MG63 (cell line): ENCODE measurements at places on chromosomes 1 and 21. TPM values are rescaled to one million over a fixed set of nuclear protein-coding genes. Genes with fewer than 3 reads are reported as not detected.

DNASE2B gene
- total RNA-seq: not detected in 2 replicates

NPL gene
- 2.3 and 6.8 TPM in 2 replicates for total RNA-seq

S100A3 gene
- 0.81 and 3.4 TPM in 2 replicates for total RNA-seq

CLIC4 gene
- 348 and 588 TPM in 2 replicates for total RNA-seq

HTR6 gene
- total RNA-seq: not detected in 2 replicates

PKNOX1 gene
- 29.6 and 35.9 TPM in 2 replicates for total RNA-seq

RAB42 gene
- total RNA-seq: 12.5 and 14.1 TPM in 2 replicates

AKIRIN1 gene
- total RNA-seq: 42.4 and 45.2 TPM in 2 replicates

NBPF3 gene
- total RNA-seq: 22.4 and 25.1 TPM in 2 replicates

GRCh38 chr1:119361620-119362344 is 6.8 kb upstream of the HAO2 start:
- DNase-seq: no peak

DNA sequence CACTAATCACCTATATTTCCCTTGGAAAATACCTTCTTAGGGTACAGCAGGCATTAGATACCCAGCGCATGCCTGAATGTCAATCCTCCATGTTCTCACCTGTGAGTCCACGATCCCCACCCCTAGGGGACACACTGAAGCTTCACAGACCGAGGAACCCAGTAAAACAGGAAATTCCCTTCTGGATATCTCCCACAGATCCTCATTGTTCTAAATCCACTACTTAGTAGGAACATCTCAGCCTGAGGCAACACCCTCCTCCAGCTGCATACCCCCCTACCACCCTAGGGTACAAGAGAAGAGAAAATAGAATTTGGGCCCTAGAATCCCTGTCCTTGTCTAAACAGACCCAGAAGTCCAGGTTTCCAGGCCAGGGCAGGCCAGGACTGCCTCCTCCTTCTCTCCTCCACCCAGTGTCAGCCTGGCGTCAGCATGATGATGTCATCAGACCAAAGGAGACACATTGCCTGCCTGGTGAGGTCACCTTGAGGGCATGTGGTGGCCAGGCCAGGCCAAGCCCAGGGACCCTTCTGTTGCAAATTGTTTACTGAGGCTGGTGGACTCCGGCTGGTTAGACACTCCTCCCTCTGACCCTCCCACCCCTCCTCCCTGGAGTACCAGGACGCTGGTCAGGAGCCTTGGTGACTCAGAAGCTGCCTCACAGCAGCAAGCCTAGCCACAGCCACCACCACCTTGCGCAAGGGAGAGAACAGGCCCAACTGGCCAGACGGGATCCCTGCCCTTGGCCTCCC is 6.2 kb downstream of the NECTIN4 start:
- peak; percentile 94 for DNase-seq

- no peak for DNase-seq
Observed at GRCh38 chr1:61640531-61641530, 84.1 kb downstream of the TM2D1 start.

GRCh38 chr1:158007667-158008386 is 14.4 kb downstream of the KIRREL1 start:
- DNase-seq: no peak

GRCh38 chr1:35047188-35047858 is 15.6 kb upstream of the ZMYM6 start:
- peak; percentile 69 for DNase-seq

DNA sequence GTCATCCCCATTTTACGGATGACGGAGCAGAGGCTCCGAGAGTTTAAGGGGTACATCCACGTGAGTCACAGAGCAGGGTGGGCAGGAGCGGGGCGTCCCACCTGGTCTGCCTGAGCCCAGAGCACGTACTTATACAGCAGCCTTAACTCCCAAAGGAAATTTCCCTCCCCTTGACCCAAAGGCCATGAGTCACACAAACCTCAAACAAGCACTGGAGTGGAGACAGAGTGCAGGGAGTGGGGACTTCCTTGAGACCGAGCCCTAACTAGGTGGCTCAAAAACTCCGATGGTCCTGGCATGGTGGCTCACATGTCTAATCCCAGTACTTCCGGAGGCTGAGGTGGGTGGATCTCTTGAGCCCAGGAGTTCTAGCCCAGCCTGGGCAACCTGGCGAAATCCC is 141.6 kb upstream of the KLHDC7A start:
- no peak for DNase-seq

DNA sequence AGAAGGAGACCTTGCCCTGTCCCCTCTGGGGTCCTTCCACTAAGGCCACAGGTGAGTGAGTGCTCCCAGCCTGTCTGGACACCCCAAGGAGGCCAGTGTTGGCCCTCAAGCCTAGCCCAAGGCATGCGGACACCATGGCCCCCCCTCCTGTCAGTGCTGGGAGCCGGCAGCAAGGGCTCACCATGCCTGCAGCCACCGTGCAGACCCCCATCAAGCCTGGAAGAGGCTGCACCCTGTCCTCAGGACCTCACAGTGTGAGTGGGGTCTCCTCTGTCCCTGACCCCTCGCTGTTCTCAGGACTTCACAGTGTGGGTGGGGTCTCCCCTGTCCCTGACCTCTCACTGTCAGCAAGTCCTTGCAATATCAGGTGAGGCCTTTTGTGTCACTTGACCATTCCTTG is 33.2 kb upstream of the PRSS38 start:
- DNase-seq: no peak

- no peak for DNase-seq
Observed at GRCh38 chr1:44312399-44313196, 42.5 kb downstream of the ERI3 start.
